ENCODE measurements at places on chromosomes 5 and 9.
A peak's percentile ranks its signal among the peaks of the same experiment; 100 is the strongest.

DNA sequence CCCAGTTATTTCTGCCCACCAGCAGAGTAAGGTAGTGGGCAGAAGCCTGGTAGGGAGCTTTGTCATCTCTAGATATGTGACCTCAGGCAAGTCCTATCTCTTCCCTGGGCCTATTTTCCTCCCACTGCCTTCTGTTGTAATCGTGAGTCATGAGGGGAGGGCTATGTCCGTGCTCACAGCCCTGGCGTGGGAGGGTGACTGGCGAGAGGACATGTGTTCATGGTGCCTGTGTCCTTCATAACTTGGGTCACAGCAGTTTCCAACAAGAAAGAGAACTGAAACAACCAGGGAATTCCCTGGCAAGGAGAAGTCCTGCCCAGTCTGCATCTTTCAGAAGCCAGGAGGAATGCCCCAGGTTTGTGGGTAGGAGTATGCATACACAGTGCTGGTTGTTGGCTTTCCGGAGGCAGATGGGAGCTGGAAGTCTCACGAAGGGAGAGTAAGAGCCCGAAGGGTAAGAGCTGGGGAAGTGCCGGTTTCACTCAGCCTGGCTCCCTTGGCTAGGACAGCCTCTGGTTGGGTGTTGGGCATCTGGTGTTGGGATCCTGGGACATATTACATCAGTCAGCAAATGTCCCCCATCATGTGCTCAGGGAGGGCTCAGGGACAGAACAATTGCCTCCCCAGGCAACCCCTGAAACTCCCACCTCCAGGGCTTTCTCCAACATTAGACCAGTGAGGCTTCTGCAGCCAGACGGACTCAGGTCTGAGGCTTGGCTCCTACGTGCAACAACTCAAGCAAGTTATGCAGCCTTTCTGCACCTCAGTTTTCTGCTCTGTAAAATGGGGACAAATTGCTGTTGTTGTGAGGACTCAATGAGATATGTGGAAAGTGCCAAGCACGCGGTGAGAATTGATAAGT, 4.3 kb upstream of the TIFAB start:
- DNase-seq = peak; percentile 56

DNA sequence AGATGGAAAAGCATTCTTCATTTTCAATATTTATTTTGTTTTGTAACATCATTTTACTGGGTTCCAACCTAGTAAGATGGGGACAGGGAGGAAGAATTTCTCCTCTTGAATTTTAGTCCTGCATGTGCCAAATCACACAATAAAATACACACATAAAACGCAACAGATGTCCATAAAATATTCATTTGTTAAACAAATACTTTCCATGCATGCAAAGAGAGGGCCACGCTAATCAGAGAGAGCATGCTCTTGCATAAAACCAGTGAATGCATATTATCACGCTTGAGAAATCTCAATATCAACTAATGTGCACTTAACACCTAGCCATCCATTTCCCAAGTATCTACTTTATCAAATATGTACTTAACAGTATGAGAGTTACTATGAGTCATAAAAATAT, 212.6 kb upstream of the TARS1 start:
- DNase-seq = no peak

DNA sequence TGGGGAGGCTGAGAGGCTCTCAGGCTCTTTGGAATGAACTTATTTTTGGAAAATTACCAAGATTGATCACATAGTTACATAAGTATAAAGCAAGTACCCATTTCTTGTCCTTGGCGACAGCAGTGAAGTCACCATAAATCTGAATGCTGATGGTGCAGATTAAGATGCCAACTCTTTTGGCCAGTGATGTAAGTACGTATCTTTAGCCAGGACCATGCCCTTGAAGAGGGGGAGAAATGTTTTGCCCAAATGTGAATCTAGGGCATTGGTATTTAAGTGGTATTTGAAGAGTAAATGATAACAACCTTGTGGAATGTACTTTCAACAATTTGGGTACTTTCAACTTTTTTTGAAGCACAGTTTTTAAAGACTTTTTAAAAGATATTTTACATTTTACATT, 68.2 kb upstream of the RAD23B start:
- no peak for DNase-seq

DNA sequence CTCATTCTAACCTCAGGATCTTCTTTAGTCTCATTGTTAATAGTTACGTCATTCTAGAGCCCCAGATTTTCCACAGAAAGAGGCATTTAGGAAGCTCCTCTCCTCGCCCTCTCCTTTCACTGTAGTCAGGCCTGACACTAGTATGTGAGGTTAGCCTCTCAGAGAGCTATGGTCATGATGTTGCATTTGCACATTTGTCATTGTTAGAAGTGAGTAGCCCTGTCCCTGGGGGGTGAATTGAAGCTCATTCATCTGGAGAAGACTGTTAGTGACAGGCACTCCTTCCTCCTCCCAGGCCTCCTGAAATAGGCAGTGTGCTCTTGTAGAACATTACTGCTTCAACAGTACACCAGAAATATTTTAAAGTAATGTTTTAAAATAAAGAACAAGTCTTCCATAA, 26.6 kb upstream of the LRRTM2 start:
- no peak for DNase-seq

DNA sequence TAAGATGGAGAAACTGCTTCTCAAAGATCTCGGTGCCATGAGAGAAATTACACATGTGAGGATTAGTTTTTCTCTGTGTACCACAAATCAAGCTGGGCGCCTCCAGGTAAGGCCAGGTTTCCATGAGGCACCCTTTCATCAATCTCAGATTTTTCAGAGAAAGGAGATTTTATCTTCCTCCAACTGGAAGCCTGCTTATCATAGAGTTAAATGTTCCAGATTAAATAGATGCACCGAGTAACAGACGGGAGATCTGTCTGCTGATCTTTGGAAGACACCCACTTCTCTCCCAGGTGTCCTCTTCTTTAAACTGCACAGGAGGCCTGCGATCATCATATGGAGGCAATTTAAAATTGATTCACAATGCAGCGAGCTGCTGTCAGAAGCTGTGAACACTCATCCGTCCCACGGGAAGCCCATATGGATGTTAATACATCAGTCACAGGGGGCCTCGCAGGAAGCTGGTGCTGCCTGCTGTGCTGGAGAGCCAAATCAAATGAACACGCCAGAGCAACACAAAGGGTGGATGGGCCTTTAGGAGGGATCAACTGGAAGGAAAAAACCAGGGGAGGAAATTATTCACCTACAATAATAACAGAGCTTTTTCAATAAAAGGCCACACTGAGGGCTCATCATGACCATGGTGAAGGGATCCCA, 93.3 kb downstream of the TLE1 start:
- no peak for DNase-seq

Data from RKO (cell line).